ENCODE measurements at places on chromosomes 6 and 20. TPM values are rescaled to one million over a fixed set of nuclear protein-coding genes. Genes with fewer than 3 reads are reported as not detected.

Gene CNKSR3
- 5.7 TPM for total RNA-seq

Gene SLC17A3
- not detected for total RNA-seq

Gene LHFPL5
- total RNA-seq = not detected

Gene MEP1A
- 0.09 TPM for total RNA-seq

Gene SLC35F1
- total RNA-seq = 11.0 TPM

Gene PLAGL2
- total RNA-seq = 21.4 TPM

Gene MRPL14
- 70.0 TPM for total RNA-seq

Gene NRSN1
- not detected for total RNA-seq

Gene LIN28B
- 82.0 TPM for total RNA-seq

Data from WTC11 (cell line).